ENCODE measurements at places on chromosomes 1 and 21.

DNA sequence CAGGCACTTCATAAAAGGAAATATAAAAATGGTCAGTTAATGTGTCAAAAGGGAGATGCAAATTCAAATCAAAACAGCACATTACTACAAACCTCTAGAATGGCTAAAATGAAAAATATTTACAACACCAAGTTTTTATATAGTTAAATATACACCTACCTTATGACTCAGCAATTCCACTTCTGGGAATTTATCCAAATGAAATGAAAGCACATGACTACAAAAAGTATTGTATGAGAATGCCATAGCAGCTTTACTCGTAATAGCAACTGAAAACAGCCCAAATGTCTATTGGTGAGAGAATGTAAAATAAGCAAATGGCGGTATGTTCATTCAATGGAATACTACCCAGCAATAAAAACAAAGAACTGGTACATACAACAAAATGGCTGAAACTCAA lies 175.8 kb upstream of the SPAG17 start:
- DNase-seq: no peak

DNA sequence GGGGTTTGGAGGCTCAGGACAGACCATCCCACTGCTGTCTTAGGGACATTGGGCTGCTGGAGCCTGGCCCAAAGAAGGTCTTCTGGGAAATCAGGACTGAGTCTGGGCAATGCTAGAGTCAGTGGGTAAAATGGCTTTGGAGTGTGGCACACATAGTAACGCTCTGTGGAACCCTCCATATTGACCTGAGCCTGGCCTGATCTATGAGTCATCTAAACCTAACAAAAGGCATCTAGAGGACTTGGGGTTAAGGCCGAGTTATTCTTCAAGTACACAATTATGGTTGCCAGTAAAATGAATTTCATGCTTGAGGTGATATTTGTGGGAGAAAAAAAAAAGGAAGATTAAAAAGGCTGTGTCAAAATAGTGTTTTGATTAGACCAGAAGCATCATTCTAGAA lies 77.7 kb downstream of the ST6GALNAC5 start:
- DNase-seq: no peak

- no peak for DNase-seq
Measured at GRCh38 chr1:236282425-236282716, 613 bp upstream of the ERO1B start.

- no peak for DNase-seq
Measured at GRCh38 chr1:112363636-112364035, 32.4 kb upstream of the CTTNBP2NL start.

DNA sequence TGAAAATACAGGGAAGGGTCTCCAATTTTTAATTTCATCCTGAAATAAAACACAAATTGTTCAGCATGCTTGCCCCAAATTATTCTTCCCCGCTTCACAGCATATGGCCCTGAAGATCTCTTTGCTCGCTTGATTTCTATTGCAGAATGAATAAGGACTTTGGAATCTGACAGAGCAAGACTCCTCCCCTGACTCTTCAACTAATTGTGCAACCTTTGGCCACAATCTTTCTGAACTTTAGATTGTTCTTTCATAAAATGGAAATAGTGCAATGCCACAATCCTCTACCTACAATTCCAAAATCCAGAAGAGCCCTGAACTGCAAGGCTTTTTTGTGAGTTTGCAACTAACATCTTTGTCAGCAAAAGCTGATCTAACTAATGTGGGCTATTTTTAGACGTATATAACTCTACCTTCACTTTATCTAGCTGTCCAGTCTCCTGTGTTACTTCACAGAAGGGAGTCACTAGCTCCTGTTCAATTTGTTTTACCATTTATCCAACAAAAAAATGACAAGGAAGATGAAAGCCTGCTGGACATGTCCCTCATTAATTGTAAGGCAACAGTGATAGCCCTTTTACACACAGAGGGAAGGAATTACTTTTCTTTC lies 13.4 kb downstream of the RNASEL start:
- DNase-seq: no peak

GRCh38 chr1:78121710-78122109 lies 75.9 kb downstream of the GIPC2 start:
- no peak for DNase-seq

GRCh38 chr1:170064821-170065220 lies 9.7 kb downstream of the KIFAP3 start:
- DNase-seq: no peak

GRCh38 chr1:153679337-153680119 lies 1.0 kb downstream of the NPR1 start:
- DNase-seq: no peak

Data from NCI-H748 treated with DMSO at 0.1 percent for 48 hours (cell line).